ENCODE measurements at places on chromosomes 16 and 17.

GRCh38 chr16:68015681-68016080, at the start of gene DPEP2NB:
DPEP2NB (minus strand) TSS chr16:68015911; CDS start chr16:68015770, 141 bp downstream.
- DNase-seq: no peak

DNA sequence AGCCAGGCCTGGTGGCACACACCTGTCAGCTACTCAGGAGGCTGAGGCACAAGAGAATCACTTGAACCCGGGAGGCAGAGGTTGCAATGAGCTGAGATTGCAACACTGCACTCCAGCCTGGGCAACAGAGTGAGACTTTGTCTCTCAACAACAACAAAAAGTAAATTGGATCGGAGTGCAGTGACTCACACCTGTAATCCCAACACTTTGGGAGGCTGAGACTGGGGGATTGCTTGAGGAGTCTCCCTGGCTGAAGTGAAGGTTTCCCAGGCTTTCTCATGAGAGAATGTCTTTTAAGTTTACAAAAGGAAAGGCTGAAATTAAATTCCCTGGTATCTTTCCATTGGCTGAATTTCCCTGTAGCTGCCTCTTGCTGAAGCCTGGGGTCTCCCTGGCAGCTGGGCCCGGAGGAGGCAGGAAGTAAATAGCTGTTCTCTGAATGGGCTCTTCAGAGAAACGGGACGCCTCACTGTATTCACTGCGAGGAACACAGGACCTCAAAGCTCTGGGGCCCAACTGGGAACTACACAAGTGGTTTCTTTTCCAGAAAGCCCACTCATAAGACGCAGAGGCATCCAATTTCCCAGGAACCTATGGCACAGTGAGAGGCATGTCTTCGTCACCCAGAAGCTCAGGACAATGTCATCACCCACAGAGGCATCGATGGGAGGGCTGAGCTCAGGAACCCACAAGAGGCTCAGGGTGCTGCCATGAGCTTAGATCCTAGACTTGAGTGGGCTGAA, 77.4 kb upstream of the SMURF2 start:
- no peak for DNase-seq

- DNase-seq: no peak
Measured at GRCh38 chr17:5269241-5269960, 12.7 kb upstream of the RABEP1 start.

GRCh38 chr16:53297477-53297876, 136.8 kb upstream of the RBL2 start:
- DNase-seq: no peak

- DNase-seq: no peak
Measured at GRCh38 chr17:64063766-64064224, 43.4 kb upstream of the ICAM2 start.

- DNase-seq: no peak
Measured at GRCh38 chr16:66547101-66547989, 2.6 kb downstream of the TK2 start.

DNA sequence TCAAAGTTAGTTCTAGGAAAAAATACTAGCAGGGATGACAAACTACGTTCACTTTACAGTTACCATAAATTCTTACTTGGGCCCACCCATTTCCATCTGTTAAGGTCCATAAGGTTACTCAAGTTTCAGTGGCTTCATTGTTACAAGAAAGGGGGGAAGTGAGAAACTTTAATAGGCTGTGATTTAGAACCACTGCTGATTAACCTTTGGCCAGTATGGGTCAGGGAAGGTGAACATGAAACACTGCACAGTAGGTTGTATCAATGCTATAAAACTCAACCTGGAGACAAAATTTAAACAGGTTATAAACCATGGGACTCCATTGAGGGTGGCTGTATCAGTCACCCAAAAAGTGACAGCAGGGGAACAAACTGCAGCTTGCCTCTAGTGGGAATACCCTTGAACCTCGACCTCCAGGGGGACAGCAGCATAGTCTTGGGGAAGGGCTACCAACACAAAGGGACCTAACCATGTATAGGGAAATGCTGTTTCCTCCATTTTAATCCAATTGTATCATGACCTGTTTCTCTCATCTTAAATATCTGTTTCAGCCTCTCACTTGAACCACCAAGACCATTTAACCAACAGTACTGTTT, 10.4 kb downstream of the PTRH2 start:
- DNase-seq: no peak

- no peak for DNase-seq
Measured at GRCh38 chr16:14292051-14292825, 221.1 kb downstream of the MRTFB start.
